NCI-H1092 treated with DMSO at 0.1 percent for 48 hours (cell line): ENCODE measurements at places on chromosomes 12 and 14.

GRCh38 chr14:49783394-49784014 lies 15.6 kb downstream of the KLHDC2 start:
- no peak for DNase-seq

GRCh38 chr12:13799574-13799973 lies 181.8 kb downstream of the GRIN2B start:
- no peak for DNase-seq

DNA sequence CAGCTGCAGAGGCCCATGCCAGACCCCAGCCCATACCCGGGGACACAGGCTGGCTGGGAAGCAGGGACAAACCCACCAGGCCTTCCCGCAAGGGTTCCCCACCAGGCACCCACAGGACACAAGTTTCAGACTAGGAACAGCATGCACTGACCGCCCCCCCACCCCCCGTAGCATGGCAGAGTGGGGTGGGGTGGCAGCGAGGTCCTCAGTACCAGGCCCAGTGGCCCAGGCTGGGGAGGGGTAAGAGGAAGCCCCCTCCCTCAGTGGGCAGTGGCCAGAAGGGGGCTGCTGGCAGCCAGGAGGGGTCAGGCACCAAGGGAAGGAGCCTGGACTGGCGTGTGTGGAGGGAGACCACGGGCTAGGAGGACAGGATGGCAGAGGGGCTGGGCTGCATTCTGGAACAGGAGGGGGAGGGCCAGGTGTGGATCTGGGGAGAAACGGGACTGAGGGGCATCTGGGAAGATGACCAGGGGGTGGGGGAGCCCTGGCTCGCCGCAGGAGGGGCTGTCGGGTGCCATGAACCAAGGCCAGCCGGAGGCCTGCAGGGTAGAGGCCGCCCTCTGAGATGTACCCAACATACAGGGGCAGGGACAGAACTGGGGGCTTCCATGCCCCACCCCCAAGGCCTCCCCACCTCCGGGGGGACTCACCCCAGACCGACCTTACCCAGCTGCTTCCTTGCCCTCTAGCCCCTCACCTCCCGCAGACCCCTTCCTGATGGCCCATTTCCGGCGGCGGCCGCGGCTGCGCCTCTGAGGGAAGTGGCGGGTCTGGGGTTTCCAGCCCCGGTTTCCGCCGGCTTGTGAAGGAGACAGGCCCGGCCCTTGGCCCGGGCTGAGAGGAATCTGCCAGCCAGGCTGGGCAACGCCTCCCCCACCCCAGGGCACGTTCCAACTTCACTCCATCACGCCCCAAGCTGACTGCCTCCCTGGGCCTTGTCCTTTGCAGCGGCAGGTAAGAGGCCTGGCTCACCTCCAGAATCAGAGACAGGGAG lies 5.6 kb upstream of the JAG2 start:
- no peak for DNase-seq

DNA sequence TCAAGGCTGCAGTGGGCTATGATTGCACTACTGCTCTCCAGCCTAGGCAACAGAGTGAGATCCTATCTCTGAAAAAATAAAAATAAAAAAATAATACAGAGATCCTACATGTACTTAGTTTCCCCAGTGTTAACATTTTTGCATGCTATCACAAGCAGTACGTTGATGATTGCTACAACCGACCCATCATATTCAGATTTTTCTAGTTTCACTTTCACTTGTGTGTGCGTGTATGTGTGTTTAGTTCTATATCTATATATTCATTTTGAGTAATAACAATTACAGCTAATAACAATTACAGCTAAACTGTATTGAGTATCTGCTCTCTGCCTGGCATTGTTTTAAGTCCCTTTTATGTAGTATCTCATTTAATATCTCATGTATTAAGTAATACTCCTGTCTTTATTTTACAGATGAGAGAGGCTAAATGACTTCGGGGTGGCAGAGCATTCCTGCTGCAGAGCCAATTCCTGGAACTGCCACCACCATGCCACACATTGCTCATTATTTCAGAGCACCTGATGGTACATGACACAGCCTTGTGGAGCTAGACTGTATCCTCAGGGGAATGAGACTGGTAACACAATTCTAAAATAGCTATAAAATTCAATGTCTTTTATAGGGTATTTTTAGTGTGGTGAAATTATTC lies 153.1 kb downstream of the BCAT1 start:
- DNase-seq, result no peak

DNA sequence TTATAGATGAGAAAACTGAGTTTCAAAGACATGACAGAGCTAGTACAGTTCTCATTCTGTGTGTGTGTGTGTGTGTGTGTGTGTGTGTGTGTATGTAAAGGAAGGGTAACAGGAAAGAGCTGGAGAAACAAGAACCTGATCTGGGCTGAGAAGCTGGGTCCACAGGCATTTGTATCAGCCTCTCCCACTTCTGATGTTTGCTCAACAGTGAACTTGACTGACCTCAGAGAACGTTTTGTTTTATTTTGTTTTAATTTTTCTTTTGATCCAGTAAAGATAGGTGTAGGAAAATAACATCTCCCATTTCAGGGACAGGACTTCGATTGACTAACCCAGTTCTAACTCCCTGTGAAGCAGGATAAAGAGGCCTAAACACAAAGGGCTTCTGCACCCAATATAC lies 85.4 kb downstream of the STXBP6 start:
- DNase-seq, result no peak

- peak; percentile 10 for DNase-seq
Observed at GRCh38 chr12:8890313-8891085, 23.8 kb upstream of the PHC1 start.

- DNase-seq, result no peak
Observed at GRCh38 chr14:67541448-67542387, 8.6 kb downstream of the PLEKHH1 start.
